ENCODE measurements at places on chromosomes 12 and 14. TPM values are rescaled to one million over a fixed set of nuclear protein-coding genes. Genes with fewer than 3 reads are reported as not detected.

The RNU4-1 gene
- not detected for polyA plus RNA-seq

The SERPINA3 gene
- not detected for polyA plus RNA-seq

GRCh38 chr12:2110849-2111566 lies 58.2 kb downstream of the CACNA1C start:
- no peak for DNase-seq

The PZP gene
- not detected for polyA plus RNA-seq

The SLC4A8 gene
- polyA plus RNA-seq, result 0.34 TPM

GRCh38 chr14:79652513-79653307 lies 558.6 kb downstream of the DIO2 start:
- no peak for DNase-seq

DNA sequence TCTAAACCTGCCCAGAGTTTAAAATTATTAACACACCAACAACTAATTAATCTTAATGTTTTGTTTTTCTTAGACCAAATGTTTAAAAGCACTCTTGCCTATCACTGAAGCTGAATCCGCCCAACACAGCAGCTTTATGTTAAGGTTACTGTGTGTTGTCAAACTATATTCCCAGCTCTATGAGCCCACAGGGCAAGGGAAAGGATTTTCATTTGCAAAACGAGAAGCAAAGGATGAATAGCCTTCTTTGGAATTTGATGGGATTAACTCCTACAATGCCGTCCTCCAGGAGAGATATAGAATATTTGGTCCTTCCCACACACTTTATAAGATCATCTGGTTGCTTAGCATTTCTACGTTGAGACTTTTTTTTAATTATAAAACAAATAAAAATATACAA lies 43.7 kb downstream of the DUSP16 start:
- no peak for DNase-seq

The MYO1A gene
- 0.68 TPM for polyA plus RNA-seq

DNA sequence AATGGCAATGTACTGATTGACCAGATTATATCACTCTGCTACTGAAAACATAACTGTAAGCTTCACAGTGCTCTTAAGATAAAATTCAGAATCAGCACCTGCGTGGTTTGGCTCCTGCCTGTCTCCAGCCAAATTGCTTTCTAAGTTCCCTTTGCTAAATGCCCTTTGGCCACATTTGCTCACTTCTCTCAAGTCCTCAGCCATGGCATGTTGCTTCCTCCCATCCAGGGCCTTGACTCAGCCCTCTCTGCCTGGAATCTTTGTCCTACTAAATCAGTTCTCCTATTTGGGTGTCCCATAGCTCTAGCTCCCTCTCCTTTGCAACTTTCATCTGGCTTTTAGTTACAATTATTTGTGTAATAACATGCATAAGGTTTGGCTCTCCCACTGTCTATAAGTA lies 71.4 kb downstream of the KCNK10 start:
- no peak for DNase-seq

DNA sequence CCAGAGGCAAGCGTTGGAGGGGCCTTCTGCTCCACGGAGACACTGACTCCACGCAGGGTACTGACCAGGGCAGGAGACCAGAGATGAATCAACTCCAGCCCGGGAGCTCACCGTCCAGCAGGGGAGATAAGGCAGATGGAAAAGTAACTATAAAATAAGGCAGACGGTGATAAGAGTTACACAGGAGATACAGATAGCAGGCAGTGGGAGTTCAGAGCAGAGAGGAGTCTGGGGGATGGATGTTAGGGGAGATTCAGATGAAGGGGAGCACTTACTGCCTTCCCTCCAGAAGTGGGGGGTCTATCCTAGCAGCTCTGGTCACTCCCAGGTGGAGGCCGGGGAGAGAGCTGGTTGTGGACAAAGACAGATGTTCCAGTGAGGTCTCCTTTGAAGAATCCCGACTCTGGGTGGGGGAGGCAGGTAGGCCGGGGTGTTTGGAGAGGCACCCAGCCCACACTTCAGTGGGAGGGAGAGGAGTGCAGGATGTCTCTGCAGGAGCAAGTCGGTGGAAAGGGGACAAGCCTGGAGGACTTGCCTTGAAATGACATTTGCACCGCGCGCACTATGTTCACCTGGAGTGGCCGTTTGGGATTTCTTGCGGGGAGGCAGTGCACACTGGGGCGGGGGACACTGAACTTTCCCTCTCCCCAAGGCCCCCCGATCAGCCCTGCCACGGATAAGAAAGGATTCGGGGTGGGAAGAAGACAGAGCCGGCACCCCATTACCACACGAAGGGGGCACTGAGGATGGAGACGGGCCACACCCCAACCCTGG lies 1.2 kb downstream of the PITPNM2 start:
- DNase-seq, result no peak

- no peak for DNase-seq
Observed at GRCh38 chr14:75221797-75222196, 45.4 kb upstream of the TMED10 start.

- no peak for DNase-seq
Observed at GRCh38 chr14:63726499-63726898, 1.4 kb downstream of the SGPP1 start.

GRCh38 chr12:77835969-77836368 lies 5.3 kb downstream of the NAV3 start:
- no peak for DNase-seq

The ESPL1 gene
- not detected for polyA plus RNA-seq

The ZFHX2 gene
- not detected for polyA plus RNA-seq

DNA sequence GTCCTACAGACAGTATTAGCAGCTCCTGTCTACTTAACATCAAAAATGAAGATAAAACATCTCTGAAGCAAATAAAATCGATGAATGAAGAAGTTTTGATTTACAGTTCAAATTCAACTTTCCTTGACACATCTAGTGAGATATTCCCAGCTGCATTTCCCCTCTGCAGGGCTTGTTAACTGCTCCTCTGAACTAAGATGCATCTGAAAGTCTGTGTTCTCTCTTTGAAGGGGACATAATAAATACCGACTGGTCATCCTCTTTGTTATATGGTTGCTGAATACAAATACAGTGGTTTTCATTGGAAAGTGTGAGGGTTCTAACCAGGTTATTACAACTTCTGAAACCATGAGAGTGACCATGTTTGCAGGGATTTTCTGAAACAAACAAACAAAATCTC lies 266.4 kb upstream of the SLC16A7 start:
- no peak for DNase-seq

The CLEC9A gene
- polyA plus RNA-seq, result not detected

The FBXO21 gene
- polyA plus RNA-seq, result 51.4 TPM

DNA sequence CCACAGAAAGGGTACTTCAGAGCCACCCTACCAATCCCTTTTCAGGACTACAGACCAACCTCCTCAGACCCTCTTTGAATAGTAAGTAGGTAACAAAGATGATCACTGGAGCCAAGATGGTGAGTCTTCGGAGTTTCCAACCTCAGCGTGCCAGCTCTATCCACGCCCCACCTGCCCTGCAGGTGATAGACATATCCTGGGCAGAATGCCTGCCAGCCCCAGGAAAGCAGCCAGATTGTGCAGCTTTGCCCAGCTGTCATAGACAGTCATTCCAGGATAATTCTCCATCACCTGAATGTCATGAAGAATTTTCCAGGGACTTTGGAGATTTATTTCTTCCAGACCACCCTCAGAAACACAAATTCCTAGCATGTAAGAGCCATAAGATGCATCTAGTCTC lies 434.4 kb downstream of the RGS6 start:
- DNase-seq, result no peak

The TNS2 gene
- polyA plus RNA-seq, result 0.30 TPM

GRCh38 chr14:22656945-22657731 lies 13.0 kb upstream of the OR6J1 start:
- DNase-seq, result no peak

DNA sequence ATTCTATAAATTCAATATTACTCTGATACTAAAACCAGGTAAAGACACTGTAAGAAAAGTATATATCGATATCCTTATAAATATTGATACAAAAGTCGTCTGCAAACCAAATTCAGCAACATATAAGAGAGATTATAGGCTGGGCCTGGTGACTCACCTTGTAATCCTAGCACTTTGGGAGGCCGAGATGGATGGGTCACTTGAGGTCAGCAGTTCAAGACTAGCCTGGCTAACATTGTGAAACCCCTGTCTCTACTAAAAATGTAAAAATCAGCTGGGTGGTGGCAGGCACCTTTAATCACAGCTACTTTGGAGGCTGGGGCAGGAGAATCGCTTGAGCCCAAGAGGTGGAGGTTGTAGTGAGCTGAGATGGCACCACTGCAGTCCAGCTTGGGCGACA lies 13.5 kb upstream of the TUBA1C start:
- DNase-seq, result no peak

DNA sequence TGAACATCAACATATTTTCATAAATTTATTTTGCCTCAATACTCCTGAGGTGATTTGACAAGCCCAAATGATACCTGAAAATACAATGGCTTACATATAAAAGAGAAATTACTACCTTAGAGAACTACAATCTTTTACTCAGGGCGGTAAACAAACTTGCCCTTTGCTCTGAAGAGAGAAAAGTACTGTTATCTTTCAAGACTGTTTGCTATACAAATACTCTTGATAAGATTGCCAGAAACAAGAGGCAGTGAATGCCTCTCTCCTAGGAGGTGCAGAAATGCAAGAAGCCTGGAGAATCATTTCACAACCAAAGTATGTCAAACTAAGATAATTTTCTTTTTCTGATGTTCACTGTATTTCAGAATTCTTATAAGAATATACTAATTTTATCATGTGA lies 160.3 kb downstream of the ALX1 start:
- DNase-seq, result no peak

GRCh38 chr14:77177702-77178101 lies 3.9 kb upstream of the TMEM63C start:
- no peak for DNase-seq

DNA sequence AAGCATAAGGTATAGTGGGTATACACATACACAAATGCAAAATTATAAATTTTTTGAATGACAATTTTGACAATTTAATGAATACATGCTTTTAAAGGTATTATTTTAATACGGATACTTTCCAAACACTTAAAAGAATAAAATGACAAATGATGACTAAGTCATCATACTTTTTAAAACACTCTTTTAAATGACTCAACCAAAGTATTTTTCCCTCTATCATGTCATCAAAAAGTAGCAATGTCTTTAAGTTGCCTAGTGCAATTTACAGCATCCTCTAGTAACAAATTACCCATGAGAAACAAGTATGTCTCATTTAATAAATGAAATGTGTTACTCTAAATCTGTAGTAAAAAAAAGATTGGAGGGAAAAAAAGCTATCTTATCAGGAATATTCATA lies 73.3 kb downstream of the RPS6KA5 start:
- no peak for DNase-seq

DNA sequence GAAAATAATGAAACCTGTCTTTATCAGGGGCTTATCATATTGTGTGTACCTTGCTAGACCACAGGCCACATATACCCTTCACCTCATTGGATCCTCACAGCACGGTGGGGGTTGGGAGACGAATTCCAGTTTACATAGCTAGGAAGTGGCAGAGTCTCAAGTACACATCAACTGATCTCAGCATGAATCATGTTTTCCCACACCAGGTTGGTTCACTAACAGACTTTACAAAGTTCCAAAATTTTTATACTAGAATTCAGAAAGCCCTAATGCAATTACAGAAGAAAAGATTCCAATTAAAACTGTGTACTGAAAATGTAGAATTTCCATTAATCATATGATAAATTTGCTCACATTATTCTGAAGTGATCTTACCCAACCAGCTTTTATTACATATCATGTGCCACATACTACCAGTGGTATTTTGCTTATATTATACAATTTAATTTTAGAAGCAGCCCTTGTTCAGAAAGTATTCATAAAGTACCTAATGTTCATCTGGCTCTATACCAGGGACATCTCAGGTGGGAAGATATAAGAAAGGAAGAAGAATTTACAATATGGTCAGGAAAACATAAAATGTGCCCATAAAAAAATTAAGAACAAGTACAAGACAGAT lies 196.2 kb downstream of the ITPR2 start:
- no peak for DNase-seq

GRCh38 chr14:68696266-68696665 lies 96.6 kb downstream of the ZFP36L1 start:
- no peak for DNase-seq

GRCh38 chr12:27333403-27334009 lies 870 bp downstream of the BMAL2 start:
- no peak for DNase-seq

DNA sequence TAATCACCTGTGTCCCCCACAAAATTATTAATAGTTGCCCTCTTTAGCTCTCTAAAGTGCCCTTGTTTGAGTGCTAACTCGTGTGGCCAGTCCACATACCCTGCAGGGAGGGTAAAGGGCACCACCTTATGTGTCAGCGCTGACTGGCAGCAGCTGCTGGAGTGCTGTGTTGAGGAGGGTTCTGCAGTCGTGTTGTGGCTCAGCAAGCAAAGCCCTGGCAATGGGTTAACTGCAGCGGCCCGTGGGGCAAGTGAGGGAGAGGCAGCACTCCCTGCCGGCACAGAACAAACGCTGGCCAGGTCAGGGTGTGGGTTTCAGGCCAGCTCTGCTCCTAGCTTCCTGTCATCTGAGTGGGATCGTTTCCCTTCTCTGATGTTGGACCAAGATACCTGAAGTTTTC lies 369.8 kb downstream of the CACNA1C start:
- DNase-seq, result no peak

The EIF2S3B gene
- 1.5 TPM for polyA plus RNA-seq

- DNase-seq, result no peak
Observed at GRCh38 chr14:64562436-64562835, 12.7 kb downstream of the PPP1R36 start.

The AKAP3 gene
- 3.9 TPM for polyA plus RNA-seq

GRCh38 chr14:100588671-100589070 lies 1.5 kb upstream of the BEGAIN start:
- DNase-seq, result no peak

The FAM181A gene
- polyA plus RNA-seq, result not detected

The MYO1H gene
- polyA plus RNA-seq, result not detected

- no peak for DNase-seq
Observed at GRCh38 chr12:3592856-3593625, 102.0 kb downstream of the PRMT8 start.
